ENCODE measurements at places on chromosomes 11 and 22.
A peak's percentile ranks its signal among the peaks of the same experiment; 100 is the strongest.

GRCh38 chr11:101567071-101567470 is 16.7 kb downstream of the TRPC6 start:
- DNase-seq = no peak

DNA sequence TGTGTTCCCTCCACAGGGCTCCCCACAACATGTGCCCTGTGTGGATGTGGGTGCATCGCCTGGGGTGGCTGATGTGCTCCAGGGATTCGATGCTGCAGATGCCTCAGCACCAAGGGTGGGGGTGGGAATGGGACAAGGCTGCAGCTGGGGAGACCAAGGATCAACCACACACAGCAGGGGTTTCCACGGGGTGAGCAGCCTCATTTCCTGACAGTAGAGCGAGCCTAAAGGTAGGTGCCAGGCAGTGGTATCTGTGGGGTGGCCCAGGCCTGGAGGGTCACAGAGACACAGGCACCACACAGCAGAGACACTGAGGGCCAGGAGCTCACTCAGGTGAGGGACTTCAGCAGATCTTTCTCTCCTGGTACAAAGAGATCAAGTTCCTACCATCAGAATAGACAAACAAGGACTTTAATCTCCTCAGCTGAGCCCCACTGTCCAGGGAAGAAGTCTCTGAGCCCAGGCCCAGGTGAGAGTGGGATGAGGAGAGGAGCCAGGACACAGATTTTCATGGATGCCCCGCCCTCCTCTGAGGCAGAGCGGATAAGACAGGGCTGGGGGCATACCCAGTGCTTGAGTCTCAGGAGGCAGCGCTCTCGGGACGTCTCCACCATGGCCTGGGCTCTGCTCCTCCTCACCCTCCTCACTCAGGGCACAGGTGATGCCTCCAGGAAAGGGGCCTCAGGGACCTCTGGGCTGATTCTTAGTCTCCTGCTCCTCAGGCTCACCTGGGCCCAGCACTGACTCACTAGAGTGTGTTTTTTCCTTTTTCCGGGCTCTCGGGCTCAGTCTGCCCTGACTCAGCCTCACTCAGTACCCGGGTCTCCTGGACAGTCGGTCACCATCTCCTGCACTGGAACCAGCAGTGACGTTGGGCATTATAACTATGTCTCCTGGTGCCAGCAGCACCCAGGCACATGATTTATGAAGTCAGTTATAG is 19.7 kb downstream of the GGTLC2 start:
- no peak for DNase-seq

DNA sequence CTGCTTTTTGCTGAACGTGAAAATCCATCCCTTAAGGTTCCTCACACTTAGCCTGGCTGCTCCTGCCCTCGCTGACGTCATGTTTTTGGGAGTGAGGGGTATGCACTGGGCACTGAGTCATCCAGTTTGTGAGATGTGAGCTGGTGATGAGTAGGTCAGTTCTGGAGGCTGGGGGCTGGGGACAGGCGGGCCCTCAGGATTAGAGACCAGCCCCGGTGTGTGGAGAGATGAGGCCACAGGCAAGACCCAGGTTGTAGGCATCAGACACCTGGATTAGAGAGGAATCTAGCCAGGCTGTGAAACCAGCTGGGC is 9.2 kb downstream of the KCNC1 start:
- no peak for DNase-seq

GRCh38 chr11:61731952-61732675 is 20.3 kb upstream of the MYRF start:
- DNase-seq = no peak

DNA sequence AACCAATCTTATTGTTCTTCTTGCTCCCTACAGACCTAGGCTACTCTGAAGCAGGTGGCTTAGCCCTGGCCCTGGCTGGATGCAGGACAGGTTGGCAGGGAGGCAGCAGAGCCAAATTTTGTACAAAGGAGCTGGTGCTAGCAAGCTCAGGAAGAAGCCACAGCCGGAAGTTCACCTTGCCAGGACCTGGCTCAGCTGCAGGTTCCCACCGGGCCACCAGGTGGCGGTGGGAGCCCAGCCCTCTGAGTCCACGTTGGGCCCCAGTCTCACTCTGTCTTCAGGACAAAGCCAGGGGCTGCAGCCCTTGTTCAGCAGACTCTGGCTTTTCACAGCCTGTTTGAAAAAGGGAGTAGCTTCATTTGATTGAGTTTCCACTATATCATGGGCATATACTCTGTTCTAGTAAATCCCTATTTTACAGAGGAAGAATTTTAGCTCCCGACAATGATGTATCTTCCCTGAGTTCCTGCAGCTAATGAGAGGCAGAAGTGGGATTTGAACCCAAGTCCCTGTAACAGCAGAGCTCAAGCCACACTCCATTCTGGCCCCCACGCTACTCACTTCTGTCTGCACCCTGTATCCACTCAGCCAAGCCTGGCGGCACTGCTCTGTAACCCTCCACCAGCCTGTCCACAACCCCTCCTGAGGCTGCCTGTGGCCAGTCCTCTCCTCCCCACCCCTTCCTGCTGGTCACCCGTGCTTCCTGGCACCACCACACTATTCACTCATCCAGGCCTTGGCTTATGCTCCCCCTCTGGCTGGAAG is 3.3 kb downstream of the TKFC start:
- peak; percentile 89 for DNase-seq

GRCh38 chr11:27694992-27695391 is 5.3 kb downstream of the BDNF start:
- no peak for DNase-seq
